A375 (cell line): ENCODE measurements at places on chromosomes 4 and X. TPM values are rescaled to one million over a fixed set of nuclear protein-coding genes. Genes with fewer than 3 reads are reported as not detected.

TMPRSS11E gene
- total RNA-seq: not detected in 2 replicates

DAPP1 gene
- total RNA-seq: not detected in 2 replicates

CXorf49 gene
- not detected in 2 replicates for total RNA-seq

VCX3A gene
- total RNA-seq: 108 and 112 TPM in 2 replicates

IRS4 gene
- 0.64 and 0.75 TPM in 2 replicates for total RNA-seq

SCML2 gene
- 5.2 and 5.7 TPM in 2 replicates for total RNA-seq

PRR27 gene
- total RNA-seq: not detected in 2 replicates

ESX1 gene
- not detected in 2 replicates for total RNA-seq

ASB9 gene
- 20.6 and 25.1 TPM in 2 replicates for total RNA-seq

AMBN gene
- total RNA-seq: not detected in 2 replicates

RPS6KA6 gene
- total RNA-seq: not detected in 2 replicates

RASGEF1B gene
- total RNA-seq: 0.13 TPM in 1 of 2 replicates, not detected in the other

MND1 gene
- 22.7 and 33.2 TPM in 2 replicates for total RNA-seq

CFAP99 gene
- total RNA-seq: not detected in 2 replicates

ARX gene
- not detected in 2 replicates for total RNA-seq

RAB40A gene
- total RNA-seq: not detected in 2 replicates

PGRMC1 gene
- 72.0 and 78.8 TPM in 2 replicates for total RNA-seq

KIT gene
- total RNA-seq: not detected in 2 replicates

PHKA1 gene
- 9.1 and 11.1 TPM in 2 replicates for total RNA-seq

ERAS gene
- total RNA-seq: not detected in 2 replicates

ZFP92 gene
- not detected in 2 replicates for total RNA-seq

CSAG3 gene
- total RNA-seq: 8.5 and 11.0 TPM in 2 replicates

PLAC8 gene
- 6.5 and 7.5 TPM in 2 replicates for total RNA-seq

PDGFC gene
- total RNA-seq: 7.7 and 11.0 TPM in 2 replicates

PITX2 gene
- total RNA-seq: 4.8 and 4.9 TPM in 2 replicates

CT45A5 gene
- total RNA-seq: 105 and 135 TPM in 2 replicates

FHIP1A gene
- total RNA-seq: 3.4 and 7.0 TPM in 2 replicates

ARHGEF6 gene
- total RNA-seq: 5.7 and 6.8 TPM in 2 replicates

OPN1MW gene
- total RNA-seq: not detected in 2 replicates

MTNR1A gene
- 0.49 TPM in 1 of 2 replicates, not detected in the other for total RNA-seq

GRIA3 gene
- total RNA-seq: not detected in 2 replicates

TACR3 gene
- total RNA-seq: 0.05 and 0.15 TPM in 2 replicates

SPANXD gene
- 7.1 and 8.2 TPM in 2 replicates for total RNA-seq
